ENCODE measurements at places on chromosomes 1 and 21. TPM values are rescaled to one million over a fixed set of nuclear protein-coding genes. Genes with fewer than 3 reads are reported as not detected.

Gene IL10
- 7.6 TPM for total RNA-seq

Gene HPDL
- 41.5 TPM for total RNA-seq

DNA sequence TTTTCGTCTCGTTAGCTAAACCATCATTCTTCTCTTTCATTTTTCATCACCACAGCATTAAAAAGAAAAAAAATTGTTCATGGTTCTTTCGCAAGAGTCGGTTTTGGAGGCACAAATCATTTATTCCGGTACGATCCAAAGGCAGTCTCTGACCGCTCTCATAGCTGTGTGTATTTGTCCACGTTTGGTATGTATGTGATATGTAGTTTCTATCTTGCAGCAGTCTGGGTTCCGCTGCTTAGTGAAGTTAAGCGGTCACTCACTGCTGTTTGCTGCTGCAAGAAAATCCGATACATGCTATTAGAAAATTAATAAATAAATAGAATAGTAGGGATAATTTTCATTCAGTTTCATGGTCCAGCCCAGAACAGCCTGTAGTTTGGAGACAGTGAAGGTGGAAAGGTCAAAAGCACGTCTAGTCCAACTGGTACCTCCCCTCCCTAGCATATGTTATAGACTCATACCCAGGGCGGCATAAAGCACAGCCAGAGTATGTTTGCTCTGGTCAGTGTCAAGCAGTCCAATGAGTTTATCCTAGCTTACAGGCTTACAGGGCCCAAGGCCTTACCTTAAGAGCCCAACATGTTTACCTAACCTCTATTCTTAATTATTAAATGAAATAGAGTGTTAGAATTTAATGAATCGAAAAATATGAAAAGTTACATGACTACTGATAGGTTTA, 2.5 kb downstream of the FMN2 start:
- DNase-seq = no peak

DNA sequence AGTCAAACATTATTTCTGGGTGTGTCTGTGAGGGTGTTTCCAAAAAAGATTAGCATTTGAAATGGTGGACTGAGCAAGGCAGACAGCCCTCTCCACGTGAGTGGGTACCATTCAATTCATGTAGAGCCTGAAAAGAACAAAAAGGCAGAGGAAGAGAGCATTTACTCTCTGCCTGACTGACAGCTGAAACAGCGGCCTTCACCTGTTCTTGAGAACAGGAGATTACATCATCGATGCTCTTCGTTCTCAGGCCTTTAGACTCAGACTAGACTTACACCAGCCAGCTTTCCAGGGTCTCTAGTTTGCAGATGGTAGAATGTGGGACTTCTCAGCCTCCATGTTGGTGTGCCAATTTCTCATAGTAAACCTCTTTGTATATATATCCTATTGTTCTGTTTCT, 302.3 kb downstream of the BACH1 start:
- DNase-seq = no peak

DNA sequence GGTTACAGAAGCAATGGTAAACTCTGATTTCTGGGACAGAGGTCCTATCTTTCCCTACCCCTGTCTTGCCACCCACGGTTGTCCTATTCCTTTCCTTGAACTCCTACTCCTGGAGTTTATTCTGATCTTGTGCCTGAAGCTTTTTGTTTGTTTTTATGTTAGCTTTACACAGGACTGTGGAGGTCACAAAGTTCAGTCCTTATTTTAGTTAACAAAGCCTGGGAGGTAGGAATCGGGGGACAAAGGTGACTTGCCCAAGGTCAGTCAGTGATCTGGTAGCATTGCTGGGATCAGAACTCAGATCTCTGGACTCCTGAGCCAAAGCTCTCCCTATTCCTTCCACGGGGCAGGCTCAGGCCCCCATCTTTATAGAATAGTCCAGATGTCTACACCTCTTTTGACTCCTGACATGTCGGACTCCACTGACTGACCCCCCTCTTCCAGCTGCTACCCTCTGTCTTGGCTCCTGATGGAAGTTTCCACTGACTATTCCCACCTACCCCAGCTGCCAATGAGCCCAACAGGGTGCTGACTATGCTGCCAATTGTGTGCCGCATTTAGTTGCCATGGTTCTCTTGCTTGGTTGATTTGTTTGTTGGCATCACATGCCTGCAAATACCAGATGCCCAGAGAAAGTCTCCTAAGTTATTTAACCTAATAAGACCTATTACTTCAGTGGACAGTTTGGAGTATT, 9.9 kb downstream of the F5 start:
- no peak for DNase-seq

- DNase-seq = no peak
Measured at GRCh38 chr21:41777951-41778815, 11.3 kb upstream of the RIPK4 start.

Data from CD8-positive, alpha-beta memory T cell (primary cell).